Activated CD4-positive, alpha-beta T cell treated with anti-CD3 and anti-CD28 coated beads, Interleukin-2, amount 50 U/mL, for 48 hours (primary cell): ENCODE measurements at places on chromosomes 13 and 19.
A peak's percentile ranks its signal among the peaks of the same experiment; 100 is the strongest.

DNA sequence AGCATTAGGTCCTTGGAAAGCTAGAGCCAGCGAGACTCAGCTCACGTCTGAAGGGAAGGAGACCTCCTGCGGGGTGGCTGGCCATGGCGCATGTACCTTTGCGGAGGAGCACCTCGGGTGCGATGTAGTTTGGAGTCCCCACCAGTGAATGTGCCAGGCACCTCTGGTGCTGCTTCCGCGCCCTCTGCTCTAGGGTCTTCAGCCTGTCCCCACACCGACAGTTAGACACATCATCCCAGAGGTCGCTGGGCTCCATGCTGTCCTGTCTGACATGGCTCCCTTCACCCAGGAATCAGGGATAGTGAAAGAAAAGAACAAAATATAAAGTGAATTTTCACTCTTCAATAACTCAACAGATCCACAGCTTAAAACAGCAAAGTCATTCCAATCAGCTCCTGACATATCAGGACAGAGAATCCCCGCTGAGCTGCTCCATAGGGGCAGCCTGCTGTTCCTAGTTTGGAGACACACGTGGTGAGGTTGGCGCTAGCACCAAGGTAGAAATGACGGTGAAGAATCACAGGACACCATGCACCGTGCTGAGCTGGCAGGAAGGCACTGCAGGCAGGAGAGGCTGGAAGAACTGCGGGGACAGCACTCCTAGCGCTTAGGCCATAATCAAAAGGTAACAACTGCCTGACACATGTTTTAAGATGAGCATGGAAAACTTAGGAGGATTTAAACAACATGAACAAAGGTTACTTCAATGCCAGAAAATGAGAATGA is 79.0 kb upstream of the XPO4 start:
- DNase-seq = no peak

DNA sequence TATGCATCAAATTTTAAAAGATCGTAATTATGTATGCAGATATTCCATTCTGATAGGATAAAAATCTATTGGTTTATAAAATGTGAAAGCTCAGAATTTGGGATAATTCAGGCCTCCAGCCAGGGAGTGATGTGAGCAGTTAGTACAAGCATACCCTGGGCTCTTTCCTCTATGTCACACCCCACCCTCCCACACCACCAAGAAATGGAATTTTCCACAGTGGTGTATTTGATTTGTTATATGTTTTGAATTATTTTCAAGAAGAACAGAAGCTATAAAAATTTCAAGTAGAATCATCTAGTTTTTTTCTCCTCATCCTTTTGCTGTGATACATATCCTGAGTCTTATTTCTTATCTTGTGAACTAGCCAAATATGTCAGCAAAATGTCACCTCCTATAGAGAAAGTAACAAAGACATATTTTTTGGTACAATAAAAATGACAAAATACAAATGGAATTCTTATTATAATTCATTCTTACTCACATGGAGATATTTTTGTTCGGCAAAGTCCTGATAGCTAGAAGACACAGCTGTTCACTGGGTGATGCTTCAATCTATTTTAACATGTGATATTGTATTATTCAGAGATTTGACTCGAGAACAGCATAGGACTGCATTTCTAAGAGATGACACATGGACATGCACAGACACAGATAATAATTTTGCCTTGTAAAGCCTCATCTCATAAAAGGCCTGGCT is 61.2 kb upstream of the FRY start:
- no peak for DNase-seq

- DNase-seq = no peak
These were observed 2.7 kb upstream of the MADCAM1 start for GRCh38 chr19:493391-494170.

- no peak for DNase-seq
These were observed 1599.2 kb downstream of the EFNB2 start for GRCh38 chr13:104936304-104936703.

DNA sequence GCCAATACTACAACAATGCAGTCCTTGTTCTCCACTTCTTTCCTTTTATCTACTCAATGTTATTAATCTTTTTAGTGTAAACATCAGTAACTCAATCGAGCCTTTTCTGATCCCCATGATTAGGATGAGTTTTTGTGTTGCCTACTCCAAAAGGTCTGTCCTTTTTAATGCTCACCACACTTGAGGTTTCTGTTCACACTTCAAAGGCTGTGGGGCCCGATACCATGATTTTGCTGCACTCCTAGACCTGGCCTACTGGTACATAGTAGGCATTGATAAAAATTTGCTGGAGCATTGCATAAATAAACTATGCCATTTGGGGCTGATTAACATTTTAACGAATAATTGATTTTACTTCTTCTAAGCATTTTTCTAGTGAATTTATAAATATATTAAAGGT is 125.4 kb upstream of the KLF12 start:
- DNase-seq = no peak

DNA sequence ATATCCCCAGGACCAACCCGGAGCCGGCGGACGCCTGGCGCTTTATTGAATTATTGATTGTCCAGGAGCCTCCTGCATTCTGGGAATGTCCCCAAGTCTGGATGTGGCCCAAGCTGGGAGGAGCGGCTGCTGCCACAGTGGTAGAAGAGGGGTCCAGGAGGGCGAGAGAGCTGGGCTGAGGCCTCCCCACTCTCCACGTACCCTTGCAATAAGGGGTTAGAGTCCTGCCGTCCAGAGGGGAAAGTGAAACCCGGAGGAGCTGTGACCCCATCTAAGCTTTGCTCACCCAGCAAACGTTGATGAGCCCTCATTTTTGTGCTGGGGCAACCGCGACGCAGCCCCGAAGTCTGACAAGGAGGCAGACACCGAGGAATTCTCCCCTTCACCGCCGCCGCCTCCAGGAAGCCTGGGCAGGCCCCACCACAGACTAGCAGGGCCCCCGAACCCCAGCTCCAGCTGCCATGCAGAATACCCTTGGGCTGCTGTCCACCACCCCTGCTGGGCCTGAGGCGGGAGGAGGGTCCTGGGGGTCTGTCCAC is 1.4 kb upstream of the C2CD4C start:
- DNase-seq = no peak

- peak; percentile 26 for DNase-seq
These were observed 29.3 kb upstream of the ATP1A3 start for GRCh38 chr19:42023121-42023942.

- no peak for DNase-seq
These were observed 10.6 kb upstream of the HAUS5 start for GRCh38 chr19:35601971-35602370.

- DNase-seq = no peak
These were observed 50.7 kb downstream of the ZNF723 start for GRCh38 chr19:22882797-22883196.

DNA sequence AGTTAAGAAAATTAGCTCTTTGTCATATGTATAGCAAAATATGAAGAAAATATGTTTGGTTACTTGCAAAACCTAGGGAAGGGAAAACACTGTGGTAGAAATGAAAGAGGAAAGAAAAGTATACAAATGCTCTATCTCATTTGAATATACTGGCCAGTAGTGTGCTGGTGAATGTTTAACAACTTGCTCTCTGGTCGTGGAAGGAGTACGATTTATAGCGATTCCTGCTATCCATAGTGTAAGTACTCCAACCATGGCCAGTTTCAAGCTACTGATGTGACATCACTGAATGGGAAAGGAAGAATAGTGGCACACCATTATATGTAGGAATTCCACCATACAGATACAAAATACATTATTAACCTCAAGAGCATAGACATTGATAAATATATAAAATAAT is 9.3 kb downstream of the BORA start:
- DNase-seq = no peak

DNA sequence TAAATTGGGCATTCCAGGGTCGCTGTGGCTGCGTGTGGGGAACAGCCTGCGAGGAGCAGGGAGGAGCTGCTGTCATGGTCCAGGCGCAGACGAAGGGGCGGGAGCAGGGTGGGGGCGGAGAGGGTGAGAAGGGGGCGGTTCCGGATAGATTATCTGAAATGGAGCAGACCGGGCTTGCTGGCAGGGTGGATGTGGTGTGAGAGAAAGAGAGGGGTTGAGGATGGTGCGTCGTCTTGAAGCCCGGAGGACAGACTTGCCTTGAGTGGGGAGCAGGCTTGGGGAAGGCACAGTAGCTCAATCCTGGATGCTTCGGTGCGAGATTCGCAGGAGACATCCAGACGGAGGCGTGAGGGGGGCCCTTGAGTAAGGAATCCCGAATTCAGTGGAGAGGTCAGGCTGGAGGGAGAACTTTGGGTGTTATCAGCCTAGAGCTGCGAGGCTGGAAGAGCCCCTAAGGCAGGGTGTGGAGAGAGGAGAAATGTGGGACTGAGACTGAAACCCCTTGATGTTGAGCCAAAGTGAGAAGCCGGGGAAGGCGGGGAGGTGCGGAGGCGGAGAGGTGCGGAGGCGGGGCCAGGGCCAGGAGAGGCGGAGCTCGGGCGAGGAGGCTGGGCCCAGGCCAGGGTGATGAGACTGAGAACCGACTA is 40.6 kb downstream of the DPF1 start:
- DNase-seq = peak; percentile 2

GRCh38 chr13:74266861-74267260 is 132.7 kb upstream of the KLF12 start:
- no peak for DNase-seq

GRCh38 chr19:41863209-41863931 is 3.3 kb downstream of the RPS19 start:
- no peak for DNase-seq

DNA sequence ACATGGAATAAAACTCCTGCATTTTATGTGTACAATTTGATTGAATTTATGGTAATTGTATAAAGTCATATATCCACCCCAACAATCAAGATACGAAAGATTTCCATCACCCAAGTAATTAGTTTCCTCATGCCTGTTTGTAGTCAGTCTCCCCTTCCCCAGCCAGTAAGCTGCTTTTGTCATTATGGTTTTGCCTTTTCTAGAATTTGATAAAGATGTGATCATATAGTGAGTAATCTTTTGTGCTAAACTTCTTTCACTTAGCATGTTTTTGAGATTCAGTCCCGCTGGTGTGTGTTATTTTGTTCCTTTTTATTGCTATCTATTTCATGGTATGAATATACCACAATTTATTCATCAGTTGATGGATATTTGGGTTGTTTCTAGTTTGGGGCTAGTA is 16.0 kb downstream of the ITM2B start:
- no peak for DNase-seq

- no peak for DNase-seq
These were observed 30.9 kb downstream of the SHISA2 start for GRCh38 chr13:26020891-26021290.

- no peak for DNase-seq
These were observed 26.3 kb upstream of the SPATA13 start for GRCh38 chr13:24134231-24134630.

DNA sequence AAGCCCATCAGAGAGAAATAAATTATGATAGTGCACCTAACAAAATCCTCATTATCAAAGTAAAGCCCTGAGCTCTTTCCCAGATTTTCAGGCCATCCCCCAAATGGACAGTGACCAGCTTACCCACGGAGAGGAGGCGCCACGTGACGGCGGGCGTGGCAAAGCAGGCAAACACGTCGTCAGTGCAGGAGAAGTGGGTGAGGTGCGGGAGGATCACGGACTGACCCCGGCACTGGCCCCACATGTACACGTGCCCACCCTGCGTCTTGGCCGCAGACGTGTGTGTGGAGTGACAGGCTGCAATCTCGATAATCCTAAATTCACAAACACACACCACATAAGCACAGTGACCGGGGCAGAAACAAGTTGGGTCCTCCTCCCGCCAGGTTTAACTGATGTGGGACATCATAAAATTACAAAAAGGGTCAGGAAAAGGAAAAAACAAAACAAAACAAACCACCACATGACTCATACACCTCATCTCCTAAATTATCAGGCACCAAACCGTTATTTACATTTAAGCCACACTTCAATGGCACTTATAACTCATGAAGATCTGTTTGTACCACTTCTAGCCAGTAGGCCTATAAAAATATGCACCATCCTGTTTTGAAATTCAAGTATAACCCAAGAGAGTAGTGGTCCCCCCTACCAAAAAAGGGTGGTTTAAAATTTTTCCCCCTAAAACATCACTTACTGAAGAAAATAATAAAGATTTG is 30.1 kb downstream of the RCBTB2 start:
- no peak for DNase-seq

GRCh38 chr19:1237027-1237659 is 662 bp downstream of the CBARP start:
- no peak for DNase-seq

DNA sequence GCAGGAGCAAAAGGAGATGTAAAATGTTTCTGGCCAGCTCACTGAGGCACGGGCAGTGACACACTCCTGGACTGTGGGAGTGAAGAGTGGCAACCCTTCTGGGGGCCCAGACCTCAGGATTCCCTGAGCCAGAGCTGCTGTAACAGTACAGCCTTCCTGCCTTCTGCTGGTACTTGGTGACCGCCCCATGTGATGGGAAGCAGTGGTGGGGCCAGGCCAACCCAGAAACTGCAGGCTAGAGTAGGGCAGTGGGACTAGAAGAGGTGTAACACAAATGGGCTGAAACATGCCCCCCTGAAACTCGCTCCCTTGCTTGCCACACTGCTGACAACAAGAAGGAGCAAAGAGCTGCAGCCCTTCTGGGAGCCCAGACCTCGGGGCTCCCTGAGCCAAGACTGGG is 217.1 kb upstream of the TRPC4 start:
- no peak for DNase-seq

DNA sequence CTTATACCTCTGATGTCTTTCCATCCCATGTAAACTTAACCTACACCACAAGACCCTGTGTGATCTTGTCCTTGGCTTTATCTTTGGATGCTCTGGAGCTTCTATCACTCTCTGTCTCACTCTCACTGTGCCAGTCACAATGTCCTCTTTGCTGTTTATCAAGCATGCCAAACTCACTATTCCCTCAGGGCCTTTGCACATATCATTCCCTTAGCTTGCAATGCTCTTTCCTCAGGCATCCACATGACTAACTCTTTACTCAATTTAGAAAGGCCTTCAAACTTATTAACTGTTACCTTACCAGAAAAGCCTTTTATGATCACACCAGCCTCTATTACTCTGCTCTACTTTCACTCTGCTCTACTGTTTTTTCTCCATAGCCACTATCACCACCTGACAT is 354.1 kb downstream of the RFC3 start:
- no peak for DNase-seq

DNA sequence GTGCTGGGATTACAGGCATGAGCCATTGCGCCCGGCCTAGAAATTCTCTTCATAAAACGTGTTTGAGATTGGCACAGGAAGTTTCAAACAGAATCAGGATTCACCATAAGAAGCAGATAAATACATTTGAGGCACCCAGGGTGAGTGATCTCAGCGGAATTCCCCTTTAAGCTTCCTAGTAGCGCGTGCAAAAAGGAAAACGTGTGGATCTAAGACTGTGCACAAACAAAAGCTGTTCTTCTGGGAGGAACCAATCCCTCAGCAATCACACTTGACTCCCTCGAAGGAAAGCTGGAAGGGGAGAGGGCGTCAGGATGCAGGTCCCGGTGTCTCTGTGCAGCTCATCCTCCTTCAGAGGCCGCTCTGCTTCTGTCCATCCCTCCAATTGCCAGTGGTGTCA is 15.5 kb downstream of the MCF2L start:
- DNase-seq = no peak

GRCh38 chr13:30125422-30126073 is 181.8 kb downstream of the KATNAL1 start:
- DNase-seq = no peak

- no peak for DNase-seq
These were observed 672 bp downstream of the HPN start for GRCh38 chr19:35042056-35042730.
